IMR-90 (cell line): ENCODE measurements at places on chromosomes 7 and 10. TPM values are rescaled to one million over a fixed set of nuclear protein-coding genes. Genes with fewer than 3 reads are reported as not detected.

OPN4 gene
- total RNA-seq = not detected in 2 replicates

HSPB1 gene
- total RNA-seq = 33.2 and 48.6 TPM in 2 replicates

TUBAL3 gene
- not detected in 2 replicates for total RNA-seq

CCNY gene
- 81.4 and 131 TPM in 2 replicates for total RNA-seq

PAPOLB gene
- total RNA-seq = under 0.01 TPM in 2 replicates

ZNF239 gene
- total RNA-seq = 10.8 and 12.7 TPM in 2 replicates

OR9A2 gene
- total RNA-seq = not detected in 2 replicates

TMEM130 gene
- 1.1 and 1.4 TPM in 2 replicates for total RNA-seq

TACC2 gene
- 2.9 and 5.8 TPM in 2 replicates for total RNA-seq

CTAGE8 gene
- not detected in 2 replicates for total RNA-seq

WASHC2A gene
- total RNA-seq = 29.4 and 32.5 TPM in 2 replicates

ABCC2 gene
- total RNA-seq = 0.28 and 0.36 TPM in 2 replicates

SMC3 gene
- total RNA-seq = 15.2 and 30.0 TPM in 2 replicates

ELAPOR2 gene
- 0.83 and 1.3 TPM in 2 replicates for total RNA-seq

NEUROG3 gene
- not detected in 2 replicates for total RNA-seq

CTTNBP2 gene
- total RNA-seq = 11.3 and 11.4 TPM in 2 replicates

NRG3 gene
- not detected in 2 replicates for total RNA-seq

LBX1 gene
- total RNA-seq = not detected in 2 replicates

HOXA6 gene
- 1.4 and 1.7 TPM in 2 replicates for total RNA-seq

COL26A1 gene
- total RNA-seq = not detected in 2 replicates

ADRB1 gene
- not detected in 2 replicates for total RNA-seq

C7orf57 gene
- not detected in 2 replicates for total RNA-seq

PDK4 gene
- total RNA-seq = under 0.01 TPM in 2 replicates

VIPR2 gene
- total RNA-seq = not detected in 2 replicates
